ENCODE measurements at places on chromosomes 16 and 17. TPM values are rescaled to one million over a fixed set of nuclear protein-coding genes. Genes with fewer than 3 reads are reported as not detected.

The MYH3 gene
- 2.4 TPM for total RNA-seq

The SLC22A31 gene
- total RNA-seq, result 6.7 TPM

The ARL2BP gene
- total RNA-seq, result 38.5 TPM

The WNT9B gene
- total RNA-seq, result not detected

The KRTAP1-5 gene
- total RNA-seq, result not detected

The CHST4 gene
- not detected for total RNA-seq

All from Caco-2 (cell line).